ENCODE measurements at places on chromosomes 16 and 17. TPM values are rescaled to one million over a fixed set of nuclear protein-coding genes. Genes with fewer than 3 reads are reported as not detected.
A peak's percentile ranks its signal among the peaks of the same experiment; 100 is the strongest.

DNA sequence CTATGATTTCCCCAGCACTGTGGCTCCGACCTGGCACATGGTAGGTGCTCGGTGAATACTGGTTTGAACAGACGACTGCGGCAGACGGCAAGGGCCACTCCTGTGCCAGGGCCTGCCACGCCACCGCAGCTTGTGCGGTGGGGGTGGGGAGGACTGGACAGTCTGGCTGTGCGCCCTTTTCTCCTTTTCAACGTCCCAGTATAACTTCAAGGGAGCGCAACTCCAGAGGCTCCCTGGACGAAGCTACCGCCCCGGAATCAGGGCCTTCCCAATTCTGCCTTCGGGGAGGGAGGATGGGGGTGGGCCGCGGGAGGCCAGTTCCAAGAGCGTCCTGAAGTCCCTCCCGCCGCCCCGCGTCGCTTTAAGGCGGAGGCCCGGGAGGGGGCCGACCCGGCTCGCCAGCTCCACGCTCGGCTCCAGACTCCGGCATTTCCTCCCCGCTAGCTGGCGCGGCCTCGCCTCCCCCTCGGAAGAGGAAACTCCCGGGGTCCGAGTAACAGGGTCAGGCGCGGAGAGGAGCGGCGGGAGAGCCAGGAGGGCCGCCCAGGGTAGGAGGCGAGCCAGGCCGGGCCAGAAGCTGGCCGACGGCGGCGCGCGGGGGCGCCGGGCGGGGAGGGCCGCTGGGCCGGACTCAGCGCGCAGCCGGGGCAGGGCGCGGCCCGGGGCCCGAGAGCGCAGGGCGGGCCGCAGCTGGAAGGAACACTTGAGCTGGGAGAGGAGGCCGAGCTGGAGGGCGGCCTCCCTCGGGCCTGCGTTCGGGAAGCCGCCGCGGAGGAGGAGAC, at the start of gene ITPRIPL2:
Gene ITPRIPL2 (plus strand): TSS at position 388 of the 782 bp plus-strand sequence. CDS start 498 bp downstream, outside the sequence.
- DNase-seq, result peak; percentile 55

- no peak for DNase-seq
These were observed 1.6 kb upstream of the FOXJ1 start for GRCh38 chr17:76142585-76143041.

DNA sequence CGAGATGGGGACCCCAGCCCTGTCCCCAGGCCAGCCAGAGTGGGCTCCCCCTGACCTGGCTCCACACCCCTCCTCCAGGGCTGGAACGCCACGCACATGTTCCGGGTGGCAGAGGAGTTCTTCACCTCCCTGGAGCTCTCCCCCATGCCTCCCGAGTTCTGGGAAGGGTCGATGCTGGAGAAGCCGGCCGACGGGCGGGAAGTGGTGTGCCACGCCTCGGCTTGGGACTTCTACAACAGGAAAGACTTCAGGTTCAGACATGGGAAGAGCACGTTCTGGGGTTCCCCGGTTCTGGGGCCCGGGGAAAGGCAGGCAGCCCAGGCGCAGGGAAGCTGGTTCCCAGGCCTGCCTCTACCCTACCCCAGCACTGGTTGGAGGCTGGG, 4.6 kb downstream of the ACE start:
- no peak for DNase-seq

DNA sequence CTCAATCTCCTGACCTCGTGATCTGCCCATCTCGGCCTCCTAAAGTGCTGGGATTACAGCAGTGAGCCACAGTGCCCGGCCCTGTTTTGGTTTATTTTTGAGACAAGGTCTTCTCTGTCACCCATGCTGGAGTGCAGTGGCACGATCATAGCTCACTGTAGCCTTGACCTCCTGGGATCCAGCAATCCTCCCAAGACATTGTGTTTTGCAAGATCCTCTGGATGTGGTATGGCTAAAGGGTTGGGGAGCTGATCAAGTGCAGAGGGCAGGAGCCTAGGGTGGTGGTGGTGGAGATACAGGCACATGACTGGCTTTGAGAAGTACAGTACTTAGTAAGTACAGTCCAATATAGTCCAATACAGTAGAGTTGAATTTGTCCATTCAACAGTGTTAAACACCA, 16.6 kb upstream of the TNS4 start:
- no peak for DNase-seq

GRCh38 chr17:5541610-5542202, 42.6 kb downstream of the NLRP1 start:
- no peak for DNase-seq

DNA sequence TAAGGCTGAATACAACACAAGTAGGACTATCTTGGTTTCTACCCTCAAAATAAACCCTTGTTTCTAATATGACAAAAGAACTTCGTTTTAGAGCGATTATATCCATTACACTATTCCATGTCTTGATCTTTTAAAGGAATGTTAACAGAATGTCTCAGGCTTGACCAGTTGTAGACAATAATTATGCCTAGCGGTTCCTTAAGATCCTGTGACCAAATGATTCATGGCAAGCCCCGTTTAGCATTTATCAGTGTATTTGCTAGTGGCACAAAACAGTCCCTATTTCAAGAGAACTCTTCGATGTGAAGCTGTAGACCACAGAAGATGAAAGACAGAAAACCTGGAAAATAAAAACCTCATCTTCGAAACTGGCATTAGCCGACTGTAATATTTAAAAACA, 200.9 kb upstream of the SOX9 start:
- DNase-seq, result peak; percentile 50

DNA sequence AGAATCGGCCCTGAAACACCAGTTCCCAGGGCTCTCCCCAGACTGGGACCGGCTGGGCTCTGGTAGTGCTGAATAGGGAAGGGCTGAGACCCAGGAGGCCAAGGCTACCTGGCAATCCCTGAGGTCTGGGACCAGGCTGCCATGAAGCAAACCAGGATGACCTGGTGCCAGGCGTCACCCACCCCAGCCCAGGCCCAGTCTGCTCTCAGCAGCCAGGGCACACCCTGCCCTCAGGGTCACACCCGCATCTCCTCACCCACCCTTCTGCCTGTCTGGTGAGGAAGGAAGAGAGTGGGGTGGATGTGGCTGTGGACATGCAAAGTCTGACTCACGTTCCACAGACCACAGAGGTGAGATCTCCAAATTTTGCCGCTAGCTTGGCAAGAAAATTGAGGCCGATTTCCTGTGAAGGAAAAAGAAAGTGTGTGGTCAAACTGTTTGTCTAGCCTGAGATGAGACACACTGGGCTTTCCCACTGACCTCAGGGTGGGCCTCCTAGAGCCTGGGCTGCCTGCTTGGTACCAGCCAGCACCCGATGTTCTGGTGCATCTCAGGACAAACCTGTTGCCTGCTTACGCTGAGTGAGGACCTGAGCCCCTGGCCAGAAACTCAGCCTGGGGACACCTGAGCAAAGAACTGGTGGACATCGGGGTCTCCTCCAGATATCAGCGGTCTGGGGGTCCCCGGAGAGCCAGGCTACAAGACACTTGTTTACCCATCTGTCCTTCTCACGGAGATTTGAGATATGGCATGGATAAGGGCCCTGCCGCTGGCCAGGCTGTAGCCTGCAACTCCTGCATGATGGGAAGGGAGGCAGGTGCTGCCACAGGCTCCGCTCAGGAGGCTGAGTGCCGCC, 6.3 kb upstream of the RAB37 start:
- no peak for DNase-seq

GRCh38 chr16:2090481-2090776, 42.6 kb downstream of the TSC2 start:
- no peak for DNase-seq

- DNase-seq, result no peak
These were observed 3.7 kb upstream of the PIK3R6 start for GRCh38 chr17:8871081-8871581.

KRT31 gene
- not detected for total RNA-seq

SOX8 gene
- not detected for total RNA-seq

SLC4A1 gene
- total RNA-seq, result not detected
